ENCODE measurements at places on chromosomes 1 and 21.

- DNase-seq: no peak
Observed at GRCh38 chr1:209937996-209938959, at the start of gene SYT14. TSS of gene SYT14 (plus strand) at chr1:209938217. CDS start at chr1:209938265, 48 bp downstream.

GRCh38 chr1:233248014-233248413 is 47.5 kb downstream of the PCNX2 start:
- no peak for DNase-seq

- no peak for DNase-seq
Observed at GRCh38 chr1:163172596-163172995, 30.1 kb downstream of the RGS5 start.

DNA sequence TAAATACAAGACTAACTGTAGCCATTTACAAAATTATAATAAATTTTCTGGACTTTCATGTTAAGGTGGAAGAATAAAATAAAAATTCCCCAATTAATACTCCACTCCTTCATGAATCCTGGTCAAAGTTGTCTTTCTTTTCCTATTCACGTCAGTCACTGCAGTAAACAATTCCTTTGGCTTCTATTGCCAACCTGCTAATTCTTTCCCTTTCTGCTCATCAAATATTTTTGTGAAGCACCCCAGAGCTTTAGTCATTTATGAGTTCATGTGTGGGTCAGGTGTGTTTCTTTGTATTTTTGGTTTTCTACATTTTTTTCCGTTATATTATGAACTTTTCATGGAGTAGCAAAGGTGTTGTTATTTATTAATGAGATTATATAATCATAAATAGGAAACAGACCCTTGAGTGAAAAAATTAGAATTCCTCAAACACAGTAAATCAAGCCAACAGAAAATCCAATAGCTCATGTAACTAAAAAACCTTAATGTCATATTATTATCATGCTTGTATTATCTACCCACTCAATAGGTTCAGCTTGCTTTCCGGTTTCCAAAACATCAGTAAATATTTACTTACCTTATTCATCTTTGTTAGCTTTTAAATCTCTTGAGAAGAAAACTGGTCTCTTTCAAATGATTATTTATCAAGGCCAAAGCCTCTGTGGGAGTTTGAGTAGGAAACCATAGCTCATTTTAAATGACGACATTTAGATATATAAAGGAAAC is 29.6 kb upstream of the PLA2G4A start:
- no peak for DNase-seq

- DNase-seq: peak; percentile 1
Observed at GRCh38 chr1:214550857-214551435, 456 bp downstream of the PTPN14 start.

DNA sequence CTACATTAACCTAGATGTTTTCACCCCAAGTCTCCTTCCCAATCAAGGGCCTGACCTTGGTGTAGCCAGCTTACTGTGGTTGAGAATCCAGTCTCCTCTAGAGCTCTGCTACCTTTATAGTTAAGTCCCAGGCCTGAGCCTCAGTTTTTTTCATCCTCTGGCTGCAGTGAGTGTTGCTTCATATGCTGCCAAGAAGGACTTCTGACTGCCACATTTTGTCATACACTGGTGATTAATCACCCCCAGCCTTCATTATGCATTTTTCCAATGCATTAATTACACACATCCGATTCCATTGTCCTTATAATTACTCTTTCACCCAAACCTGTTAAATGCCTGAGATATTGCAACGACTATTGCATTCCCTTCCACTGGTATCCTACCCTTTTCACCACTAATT is 66.3 kb upstream of the FGGY start:
- DNase-seq: peak; percentile 21

DNA sequence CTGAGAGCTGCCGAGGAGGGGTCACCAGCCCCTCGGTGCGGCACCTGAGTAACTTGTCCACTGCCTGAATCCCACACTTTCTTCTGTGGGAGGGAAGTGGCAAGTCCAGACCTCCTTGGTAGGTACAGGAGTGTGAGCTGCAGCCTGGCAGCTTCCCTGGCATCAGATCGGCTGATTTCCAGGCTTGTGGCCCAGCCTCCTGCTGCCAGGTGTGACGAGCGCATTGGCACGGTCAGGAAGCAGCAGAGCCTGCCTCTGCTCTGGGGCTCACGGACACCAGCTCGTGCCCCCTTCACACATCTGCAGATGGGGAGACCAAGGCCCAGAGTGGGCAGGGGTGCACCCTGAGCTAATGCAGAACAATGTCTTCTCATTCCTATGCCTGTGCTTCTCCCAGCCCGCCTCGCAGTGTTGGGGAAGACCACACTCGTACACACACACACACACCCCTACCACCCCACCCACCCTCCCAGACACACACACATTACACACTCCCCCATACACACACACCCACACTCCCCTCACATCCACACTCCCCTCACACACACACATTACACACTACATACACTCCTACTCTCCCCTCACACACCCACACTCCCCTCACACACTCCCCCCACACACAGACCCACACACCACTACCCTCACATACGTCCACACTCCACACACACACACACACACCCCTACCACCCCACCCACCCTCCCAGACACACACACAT is 33.1 kb upstream of the SELENON start:
- no peak for DNase-seq

GRCh38 chr1:184027826-184028695 is 9.5 kb downstream of the COLGALT2 start:
- DNase-seq: no peak

DNA sequence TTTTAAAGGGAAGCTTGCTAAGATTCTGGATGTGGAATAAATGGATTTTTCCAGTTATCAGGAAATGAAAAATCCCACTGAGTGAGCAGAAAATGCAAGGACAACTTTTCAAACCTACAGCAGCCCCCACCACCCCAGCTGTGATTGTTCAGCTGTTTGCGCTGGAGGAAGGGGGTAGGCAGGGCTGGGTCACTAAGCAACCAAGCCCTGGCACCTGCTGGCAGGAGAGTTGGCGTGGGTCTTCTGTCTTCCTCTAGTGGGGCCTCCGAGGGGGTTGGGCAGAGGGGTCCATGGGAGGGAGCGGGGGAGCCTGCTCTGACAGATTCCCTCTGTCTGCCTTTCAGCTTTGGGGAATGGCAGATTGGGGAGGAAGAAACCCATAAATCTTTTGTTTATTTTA is 45.3 kb downstream of the EIF2D start:
- no peak for DNase-seq

- DNase-seq: no peak
Observed at GRCh38 chr1:169869426-169869825, 24.3 kb downstream of the SCYL3 start.

- DNase-seq: peak; percentile 72
Observed at GRCh38 chr21:43872531-43873197, 7.6 kb downstream of the AGPAT3 start.
